ENCODE measurements at places on chromosomes 5 and 9.

- no peak for DNase-seq
Measured at GRCh38 chr5:11400316-11400715, 503.9 kb downstream of the CTNND2 start.

DNA sequence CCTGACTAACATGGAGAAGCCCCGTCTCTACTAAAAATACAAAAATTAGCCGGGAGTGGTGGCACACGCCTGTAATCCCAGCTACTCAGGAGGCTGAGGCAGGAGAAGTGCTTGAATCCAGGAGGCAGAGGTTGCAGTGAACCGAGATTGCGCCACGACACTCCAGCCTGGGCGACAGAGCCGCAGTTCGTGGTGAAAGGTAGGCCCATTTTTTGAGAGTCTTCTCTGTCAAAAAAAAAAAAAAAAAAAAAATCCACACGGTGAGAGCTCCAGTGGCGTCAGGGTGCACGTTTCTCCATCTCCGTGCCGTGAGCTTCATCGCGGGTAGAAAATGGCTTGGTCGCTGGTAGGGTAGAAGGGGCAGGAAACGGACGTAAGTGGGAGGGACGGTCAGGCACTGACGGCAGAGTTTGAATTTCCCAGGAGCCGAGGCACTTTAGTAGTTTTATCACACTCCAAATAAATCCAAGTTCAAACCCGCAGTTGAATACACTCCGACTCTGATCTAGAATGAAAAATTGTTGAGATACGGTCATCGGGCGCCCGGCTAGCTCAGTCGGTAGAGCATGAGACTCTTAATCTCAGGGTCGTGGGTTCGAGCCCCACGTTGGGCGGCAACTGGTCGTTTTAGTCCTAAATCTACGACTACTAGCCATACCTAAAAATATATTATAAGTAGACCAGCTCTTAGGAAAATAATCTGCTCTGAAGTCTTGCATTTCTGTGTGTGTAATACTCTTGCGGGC, 2.4 kb upstream of the TRIM7 start:
- DNase-seq: peak; percentile 86

GRCh38 chr9:32487981-32488380, 38.0 kb downstream of the RIGI start:
- no peak for DNase-seq

DNA sequence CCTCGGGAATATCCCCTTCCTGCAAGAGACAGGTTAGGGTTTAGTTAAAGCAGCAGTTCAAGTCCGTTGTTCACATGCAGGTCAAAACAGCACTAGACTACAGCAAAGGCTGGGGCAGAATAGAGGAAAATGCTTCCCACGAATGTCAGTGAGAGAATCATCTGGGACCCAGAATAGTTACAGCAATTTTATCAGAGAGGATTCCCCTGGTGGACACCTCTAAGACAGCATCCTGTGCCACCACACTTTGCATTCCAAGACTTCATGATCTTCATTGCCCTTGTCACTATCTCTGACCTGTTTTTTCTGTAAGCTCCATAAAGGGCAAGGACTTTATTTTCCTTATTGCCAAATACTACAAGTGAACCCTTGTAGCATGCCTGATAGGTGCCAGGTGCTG, 12.9 kb downstream of the GRXCR2 start:
- no peak for DNase-seq

- DNase-seq: peak; percentile 81
Measured at GRCh38 chr5:139847790-139848507, 52.3 kb downstream of the PSD2 start.

Data from stimulated activated naive CD8-positive, alpha-beta T cell treated with anti-CD3 and anti-CD28 coated beads, Interleukin-15, amount 100 ng/mL, for 72 hours (primary cell).